CD4-positive, alpha-beta memory T cell (primary cell): ENCODE measurements at places on chromosomes 2 and 18. TPM values are rescaled to one million over a fixed set of nuclear protein-coding genes. Genes with fewer than 3 reads are reported as not detected.

- no peak for DNase-seq
These were observed 109.2 kb downstream of the THADA start for GRCh38 chr2:43486603-43487002.

DNA sequence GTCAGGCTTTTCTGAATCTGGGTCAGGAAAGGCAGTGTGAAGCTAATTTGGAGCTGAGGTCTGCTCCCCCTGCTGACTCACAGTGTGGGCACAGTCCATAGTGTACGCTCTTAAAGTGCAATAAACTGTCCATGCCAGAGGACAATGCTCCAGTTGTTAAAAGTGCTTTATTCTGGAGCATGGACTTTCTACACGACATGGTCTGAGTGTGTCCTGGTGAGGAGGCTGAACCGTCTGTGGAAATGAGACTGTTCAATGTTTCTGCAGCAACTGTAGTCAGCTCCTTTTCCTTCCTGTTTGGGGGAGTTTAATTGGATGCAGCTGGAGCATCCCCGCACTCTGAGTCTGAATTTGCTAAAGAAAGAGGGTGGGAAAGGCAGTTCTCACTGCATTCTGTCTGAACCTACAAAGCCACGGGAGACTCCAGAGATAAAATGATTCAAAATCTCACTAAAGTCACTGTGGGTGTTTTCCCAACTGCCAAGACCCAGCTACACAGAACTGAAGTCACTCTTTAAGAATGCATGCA is 110.2 kb upstream of the TRIB2 start:
- peak; percentile 21 for DNase-seq

DNA sequence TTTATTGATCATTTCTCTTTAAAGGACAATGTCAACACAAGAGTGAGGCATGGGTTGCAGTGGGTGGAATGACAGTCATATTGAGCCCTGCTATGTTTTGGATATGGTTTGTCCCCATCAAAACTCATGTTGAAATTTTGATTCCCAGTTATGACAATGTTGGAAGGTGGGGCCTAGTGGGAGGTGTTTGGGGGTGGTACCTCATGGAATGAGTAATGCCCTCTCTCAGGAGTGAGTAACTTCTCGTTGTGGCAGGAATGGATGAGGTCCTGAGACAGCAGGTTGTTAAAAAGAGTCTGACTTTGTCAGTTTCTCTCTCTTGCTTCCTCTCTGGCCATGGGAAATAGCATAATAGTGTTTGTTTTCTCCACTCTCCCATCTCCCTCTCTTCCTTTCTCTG is 345.3 kb downstream of the DCC start:
- no peak for DNase-seq

DNA sequence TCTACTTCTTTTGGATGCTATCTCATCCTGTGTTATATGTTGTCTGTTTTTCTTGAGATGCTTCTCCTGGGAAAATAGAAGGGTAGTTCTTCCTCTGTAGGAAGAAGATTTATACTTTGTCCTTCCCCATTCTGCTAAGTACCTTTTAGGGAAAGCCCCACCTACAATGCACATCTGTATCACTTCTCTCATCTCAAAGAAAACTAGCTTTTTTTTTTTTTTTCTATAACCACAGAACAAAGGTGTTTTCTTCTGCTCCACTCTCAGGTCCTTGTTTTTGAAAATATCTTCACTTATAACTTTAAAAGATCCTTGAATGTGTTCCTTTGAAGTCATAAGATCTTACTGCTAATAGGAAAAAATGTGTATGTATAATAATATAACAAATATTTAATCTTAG is 30.8 kb downstream of the CCDC150 start:
- no peak for DNase-seq

- DNase-seq = no peak
These were observed 16.5 kb upstream of the MARCO start for GRCh38 chr2:118925476-118925875.

DNA sequence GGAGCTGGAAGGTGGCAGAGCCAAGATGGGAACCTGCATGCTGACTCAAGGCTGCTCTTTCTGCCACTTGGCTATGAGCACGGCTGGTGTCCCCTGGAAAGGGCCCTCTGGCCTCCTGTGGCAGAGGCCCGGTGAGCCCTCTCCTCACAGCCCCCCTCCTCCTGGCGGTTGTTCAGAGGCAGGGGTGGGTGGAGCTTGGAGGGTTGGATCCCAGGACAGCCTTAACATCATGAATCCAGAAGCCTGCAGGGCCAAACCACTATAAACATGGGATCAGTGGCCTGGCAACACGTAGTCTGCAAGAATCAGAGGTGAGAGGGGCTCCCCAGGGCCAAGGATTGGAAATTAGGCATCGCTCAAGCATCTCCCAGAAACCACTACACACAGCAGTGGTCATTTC is 48.5 kb upstream of the LOXHD1 start:
- no peak for DNase-seq

Gene TLX2
- 0.53 TPM for total RNA-seq

Gene IL1R1
- total RNA-seq = 1.0 TPM

Gene UPP2
- not detected for total RNA-seq

Gene ZNF892
- total RNA-seq = 4.7 TPM
